ENCODE measurements at places on chromosomes 1 and 21. TPM values are rescaled to one million over a fixed set of nuclear protein-coding genes. Genes with fewer than 3 reads are reported as not detected.

DNA sequence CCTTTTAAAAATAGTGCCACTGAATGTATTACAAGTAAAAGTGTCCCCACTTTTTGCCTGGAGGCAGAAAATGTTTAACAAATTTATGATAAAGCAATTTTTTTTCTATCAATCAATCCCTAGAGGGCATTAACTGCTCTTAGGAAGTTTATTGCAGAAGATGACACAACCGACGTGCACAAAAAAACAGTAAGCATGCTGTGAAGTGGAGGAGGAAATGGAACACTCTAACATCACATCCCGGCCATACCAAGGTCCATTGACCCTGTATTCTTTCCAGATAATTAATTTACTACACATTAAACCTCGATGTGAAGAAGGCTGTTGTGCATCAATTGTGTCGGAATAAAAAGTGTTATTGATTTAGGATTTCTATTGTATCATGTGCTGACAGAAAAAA is 264.9 kb upstream of the NR5A2 start:
- no peak for DNase-seq

Gene KIAA1614
- polyA plus RNA-seq, result 16.8 TPM

DNA sequence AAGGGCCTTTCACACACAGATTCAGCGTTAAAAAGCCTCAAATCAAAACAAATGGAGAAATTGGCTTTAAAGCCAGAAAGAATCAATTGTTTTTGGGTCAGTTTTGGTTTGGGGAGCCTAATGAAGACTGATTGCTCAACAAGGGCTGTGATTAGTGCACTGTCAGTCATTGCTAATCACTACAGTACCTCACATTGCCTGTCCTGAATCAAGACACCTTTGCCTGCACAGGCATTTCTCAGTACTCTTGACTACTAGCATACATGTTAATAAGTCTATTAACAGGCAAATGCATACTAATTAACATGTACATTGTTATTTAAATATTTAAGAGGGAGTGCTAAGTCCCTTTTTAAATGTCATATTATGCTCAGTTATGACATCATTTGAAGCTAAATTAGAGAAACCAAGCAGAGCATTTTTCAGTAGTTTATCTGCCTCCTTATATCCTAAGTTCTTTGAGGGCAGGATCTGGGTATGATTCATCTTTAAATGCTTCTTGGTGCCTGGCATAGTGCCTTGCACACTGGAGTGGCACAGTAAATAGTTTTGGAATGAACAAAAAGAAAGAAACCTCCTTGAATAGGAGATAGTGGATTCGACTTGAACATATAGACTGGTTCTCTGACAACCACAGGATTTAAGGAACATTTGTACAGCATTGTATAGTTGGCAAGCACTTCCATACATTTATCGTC is 25.8 kb upstream of the CCN1 start:
- DNase-seq, result no peak

- no peak for DNase-seq
Observed at GRCh38 chr1:94721240-94721639, 98.9 kb upstream of the SLC44A3 start.

Gene ARTN
- polyA plus RNA-seq, result 1.1 TPM

- DNase-seq, result no peak
Observed at GRCh38 chr1:180611016-180611930, 20.5 kb upstream of the XPR1 start.

DNA sequence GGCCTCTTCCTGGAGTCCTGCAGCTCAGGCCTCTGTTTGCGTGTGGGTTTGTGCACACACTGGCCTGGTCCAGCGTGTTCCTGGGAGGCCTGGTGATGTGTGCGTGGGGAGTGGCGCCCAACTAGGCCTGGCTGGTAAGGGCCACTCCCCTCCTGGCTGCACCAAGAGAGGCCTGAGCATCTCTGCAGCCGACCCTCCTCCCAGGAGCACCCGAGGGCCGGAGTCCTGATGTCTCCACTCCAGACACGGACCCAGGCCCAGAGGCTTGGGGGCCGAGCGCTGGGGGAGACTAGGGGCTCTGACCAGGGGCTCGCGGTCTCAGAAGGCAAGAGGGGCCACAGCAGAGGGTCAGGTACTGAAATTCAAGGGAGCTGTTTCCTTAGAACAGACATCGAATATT is 33.3 kb downstream of the MORN1 start:
- DNase-seq, result no peak

DNA sequence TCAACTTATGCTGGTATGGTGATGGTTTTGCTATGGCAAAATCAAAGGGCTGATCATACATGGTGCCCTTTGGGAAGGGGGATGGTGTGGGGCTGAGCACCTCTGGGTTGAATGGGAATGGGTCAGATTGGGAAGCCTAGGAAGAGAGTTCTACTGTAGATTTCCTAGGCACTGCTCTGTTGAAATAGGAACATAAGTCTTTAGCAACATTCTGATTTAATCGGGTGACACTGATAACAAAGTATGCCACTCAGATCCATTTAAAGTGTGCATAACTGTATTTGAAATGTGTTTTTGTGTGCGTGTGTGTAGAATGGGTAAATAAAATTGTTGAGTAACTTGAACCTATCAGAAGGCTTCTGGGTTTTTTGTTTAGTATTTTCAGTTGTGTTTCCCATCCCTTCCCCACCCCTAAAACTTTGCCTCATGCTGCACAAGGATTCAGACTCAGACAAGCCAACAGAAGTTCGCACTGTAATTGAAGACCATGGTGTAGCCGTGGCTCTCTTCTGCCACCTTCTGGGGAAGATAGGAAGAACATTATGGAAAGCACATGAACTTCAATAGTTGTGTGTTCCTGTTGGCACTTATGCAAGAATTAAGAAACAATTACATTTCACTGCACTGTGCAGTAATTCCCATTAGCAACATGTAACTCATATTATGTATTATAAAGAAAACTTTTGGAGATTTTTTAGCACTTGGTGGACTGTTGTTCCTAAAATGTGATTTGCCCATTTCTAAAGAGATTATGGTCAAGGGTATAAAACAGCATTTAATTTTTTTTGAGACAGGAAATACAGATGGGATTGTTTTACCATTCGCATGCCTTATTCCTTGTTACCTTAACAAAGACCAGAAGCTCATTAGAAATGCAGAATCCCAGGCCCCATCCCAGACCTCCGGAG is 10.9 kb upstream of the C4BPB start:
- peak; percentile 77 for DNase-seq

- DNase-seq, result no peak
Observed at GRCh38 chr1:55285834-55286233, 70.7 kb upstream of the USP24 start.

GRCh38 chr1:36425791-36426190 is 24.5 kb downstream of the OSCP1 start:
- DNase-seq, result no peak

DNA sequence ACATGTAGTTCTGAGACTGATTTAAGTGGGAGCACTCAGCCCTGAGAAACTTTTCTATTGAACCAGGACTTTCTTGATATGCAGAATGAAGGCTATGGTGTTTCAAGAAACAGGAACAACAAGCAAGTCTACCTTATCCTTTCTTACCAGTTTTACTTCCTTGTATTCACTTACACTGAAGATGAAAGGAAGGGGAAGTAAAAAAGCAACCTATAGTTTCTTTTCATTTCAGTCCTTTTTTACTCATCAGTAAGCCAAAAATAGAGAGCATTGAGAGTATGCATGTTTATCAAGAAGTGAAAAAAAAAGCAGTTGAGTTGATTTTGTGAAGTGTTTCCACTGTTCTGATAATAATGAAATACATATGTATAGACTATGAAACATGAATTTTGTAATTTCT is 1010.3 kb downstream of the AMY1C start:
- DNase-seq, result no peak

DNA sequence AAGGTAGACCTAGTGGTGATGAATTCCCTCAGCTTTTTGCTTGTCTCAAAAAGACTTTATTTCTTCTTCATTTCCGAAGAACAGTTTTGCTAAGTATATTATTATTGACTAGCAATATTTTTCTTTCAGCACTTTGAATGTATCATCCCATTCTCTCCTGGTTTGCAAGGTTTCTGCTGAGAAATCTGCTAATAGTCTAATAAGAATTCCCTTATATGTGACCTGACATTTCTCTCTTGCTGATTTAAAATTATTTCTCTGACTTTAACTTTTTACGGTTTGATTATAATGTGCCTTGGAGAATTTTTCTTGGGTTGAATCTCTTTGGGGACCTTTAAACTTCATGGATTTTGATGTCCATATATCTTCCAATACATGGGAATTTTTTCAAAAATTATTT is 628.3 kb upstream of the ADGRL2 start:
- no peak for DNase-seq

Gene CYP4Z1
- 0.15 TPM for polyA plus RNA-seq

DNA sequence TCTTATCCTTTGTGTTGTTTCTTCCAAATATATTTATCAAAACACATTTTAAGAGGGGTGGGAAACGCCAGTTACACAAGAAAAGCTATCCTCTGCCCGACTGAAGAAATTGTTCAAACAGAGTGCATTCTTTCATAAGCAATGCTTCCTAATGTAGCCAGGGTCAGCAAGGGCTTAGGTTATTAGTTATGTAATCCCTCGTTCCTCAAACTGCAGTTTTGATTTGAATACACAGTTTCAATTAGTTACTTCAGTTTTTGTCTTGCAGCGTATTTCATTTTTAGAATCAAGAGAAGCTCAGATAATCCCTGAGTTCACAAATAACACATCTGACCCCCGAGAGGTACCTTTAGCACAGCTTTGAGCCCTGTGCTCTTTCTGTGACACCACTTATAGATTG is 141.7 kb upstream of the NRIP1 start:
- DNase-seq, result no peak

DNA sequence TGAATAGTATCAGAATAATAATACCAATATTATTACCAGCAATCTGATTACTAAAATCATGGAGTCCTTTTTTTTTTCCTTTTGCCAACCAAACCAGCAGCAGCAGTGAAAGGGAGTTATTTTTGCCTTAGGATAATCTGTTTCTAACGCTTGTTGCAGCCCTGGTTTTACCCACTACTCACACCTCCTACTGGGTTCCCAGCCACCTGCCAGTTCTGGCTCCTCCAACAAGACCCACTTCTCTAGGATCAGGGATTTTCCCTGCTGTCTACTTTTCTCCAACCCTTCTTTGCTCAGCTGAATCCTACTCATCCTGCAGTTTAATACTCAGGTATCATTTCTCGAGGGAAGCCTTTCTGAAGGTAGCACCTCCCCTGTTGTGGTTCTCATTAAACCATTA is 96.8 kb upstream of the BCAR3 start:
- no peak for DNase-seq

Gene LCE1A
- not detected for polyA plus RNA-seq

GRCh38 chr1:178120088-178120487 is 26.2 kb downstream of the RASAL2 start:
- no peak for DNase-seq

DNA sequence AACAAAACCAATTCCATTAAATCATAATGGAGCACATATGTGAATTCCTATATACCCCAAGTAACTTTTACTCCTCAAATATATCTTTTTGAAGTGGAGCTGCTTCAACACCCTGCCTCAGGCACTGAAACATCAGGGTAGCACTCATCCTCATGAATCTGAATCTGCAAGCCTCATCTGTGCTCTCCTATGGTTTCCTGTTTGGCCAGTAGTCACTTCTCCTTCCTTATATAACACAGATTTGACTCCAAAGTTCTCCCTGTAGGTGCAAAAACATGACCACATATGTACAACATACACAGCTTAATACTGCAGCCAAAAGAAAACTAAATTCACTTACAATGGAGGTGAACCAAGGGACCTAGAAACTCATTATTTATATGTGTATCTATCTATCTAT is 7.2 kb downstream of the TRIT1 start:
- DNase-seq, result no peak

Gene KIF21B
- 1.1 TPM for polyA plus RNA-seq

DNA sequence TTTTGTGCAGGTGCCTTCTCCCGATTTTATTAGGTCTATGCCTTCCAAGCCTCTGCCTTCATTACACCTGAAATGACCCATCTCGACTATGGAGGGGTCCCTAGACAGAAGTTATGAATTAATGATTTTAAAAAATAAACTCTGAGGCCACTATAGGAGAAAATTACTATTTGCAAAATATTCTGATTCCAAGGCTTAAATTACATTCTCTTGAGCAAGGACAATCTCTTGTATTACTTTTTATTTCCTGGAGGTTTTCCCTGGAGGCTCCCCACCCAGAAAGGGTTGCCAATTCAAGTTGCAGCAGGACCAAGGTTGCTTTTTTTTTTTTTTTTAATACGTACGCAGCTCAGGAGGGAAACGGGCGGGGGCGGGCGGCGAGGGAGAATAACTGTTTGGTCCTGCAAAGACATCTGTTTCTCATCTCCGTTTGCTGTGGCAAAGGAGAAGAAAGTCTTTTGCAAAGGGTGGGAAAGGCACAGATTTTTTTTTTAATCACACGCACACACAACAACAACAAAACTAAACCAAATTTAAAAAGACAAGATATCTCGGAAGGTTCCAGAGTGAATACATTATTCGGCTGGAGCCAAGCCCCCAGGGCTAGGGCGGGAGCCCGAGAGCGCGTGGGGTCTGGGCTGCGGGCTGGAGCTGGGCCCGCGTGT is 618 bp upstream of the SERTAD4 start:
- DNase-seq, result no peak

GRCh38 chr1:29603622-29604021 is 367.3 kb downstream of the PTPRU start:
- DNase-seq, result no peak

DNA sequence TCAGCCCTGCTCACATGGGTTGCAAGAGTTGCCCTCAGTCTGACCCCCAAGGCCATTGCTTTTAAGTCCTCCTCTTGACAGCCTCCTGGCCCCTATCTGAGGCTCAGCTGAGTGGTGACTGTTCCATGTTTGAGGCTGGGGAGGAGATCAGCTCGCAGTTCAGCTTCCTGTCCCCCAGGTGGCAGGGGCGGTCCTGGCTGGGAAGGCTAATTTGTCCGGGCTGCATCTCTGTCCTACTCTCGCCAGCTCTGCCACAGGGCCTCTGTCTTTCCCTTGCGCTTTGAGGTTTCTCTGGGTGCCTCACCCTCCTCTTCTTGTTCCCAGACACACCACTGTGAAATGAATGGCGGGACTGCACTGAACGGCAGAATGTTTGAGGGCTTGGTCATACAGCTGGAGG is 157.3 kb downstream of the KCNJ6 start:
- peak; percentile 14 for DNase-seq

Gene RAB3GAP2
- polyA plus RNA-seq, result 20.9 TPM

DNA sequence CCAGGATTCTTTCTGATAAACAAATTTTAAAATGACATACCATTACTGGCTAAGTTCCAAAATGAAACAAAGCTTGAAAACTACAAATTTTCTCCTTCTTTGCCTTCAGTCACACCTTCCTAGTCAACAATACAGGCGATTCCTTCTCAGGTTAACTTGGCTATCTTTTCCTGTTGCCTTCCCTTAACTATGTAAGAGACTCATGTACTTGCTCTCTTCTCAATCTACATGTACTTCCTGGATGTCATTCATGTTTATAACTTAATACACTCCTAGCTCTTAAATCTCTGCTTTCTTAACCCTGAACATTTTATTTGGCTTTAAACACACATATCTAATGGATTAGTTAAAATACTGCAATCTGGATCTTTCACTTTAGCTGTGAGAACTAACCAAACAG is 97.0 kb downstream of the COQ8A start:
- DNase-seq, result no peak

GRCh38 chr1:32197074-32197473 is 3.3 kb upstream of the CCDC28B start:
- no peak for DNase-seq

Gene SPRR3
- not detected for polyA plus RNA-seq

Gene FAM163A
- 0.31 TPM for polyA plus RNA-seq

GRCh38 chr1:168371477-168371876 is 90.8 kb downstream of the TBX19 start:
- DNase-seq, result no peak
